Stimulated activated CD4-positive, alpha-beta T cell treated with anti-CD3 and anti-CD28 coated beads, Interleukin-2, amount 100 ng/mL, for 4 hours (primary cell): ENCODE measurements at places on chromosomes 16 and 17.

DNA sequence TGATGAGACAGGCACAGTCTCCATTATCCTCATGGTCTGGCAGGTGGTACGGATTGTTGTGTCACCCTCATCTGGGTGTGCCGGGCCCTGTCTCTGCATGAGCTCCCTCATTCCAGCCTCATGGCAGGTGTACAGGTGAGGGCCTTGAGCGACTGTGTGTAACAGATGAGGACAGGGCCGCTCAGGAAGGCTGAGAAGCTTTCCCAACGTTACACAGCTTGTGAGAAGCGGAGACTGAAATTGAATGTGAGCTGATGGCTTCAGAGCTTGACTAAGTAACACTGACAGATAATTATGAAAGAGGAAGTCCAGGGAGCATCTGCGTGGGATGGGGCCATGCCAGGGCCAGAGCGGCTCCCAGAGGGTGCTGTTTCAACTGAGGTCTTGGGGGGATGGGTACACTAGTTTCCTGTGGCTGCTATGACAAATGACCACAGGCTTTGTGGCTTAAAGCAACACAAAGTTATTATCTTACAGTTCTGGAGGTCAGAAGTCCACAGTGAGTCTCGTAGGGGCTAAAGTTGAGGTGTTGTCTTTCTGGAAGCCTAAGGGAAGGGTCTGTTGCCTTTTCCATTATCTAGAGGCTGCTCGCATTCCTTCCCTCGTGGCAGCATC lies 36.7 kb downstream of the CMIP start:
- no peak for DNase-seq

DNA sequence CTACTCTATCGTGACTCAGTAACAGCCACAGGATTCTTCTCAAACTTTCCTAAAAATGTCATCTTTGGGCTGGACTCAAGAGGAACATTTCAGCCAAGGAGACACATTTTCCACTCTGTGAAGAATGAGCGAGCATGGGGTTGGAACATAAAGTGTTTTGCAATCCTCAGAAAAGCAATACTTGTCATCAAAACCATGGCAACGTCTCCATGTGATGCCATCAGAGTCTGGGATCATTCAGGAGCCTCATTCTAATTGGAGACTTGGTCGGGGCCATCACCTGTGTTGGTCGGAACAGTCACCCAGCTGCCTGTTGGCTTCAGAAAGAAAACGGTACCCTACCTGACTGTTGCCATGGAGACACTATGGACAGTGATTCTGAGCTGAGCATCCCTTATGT lies 25.5 kb downstream of the MYOCD start:
- no peak for DNase-seq

- DNase-seq: no peak
Measured at GRCh38 chr17:19268611-19269010, 31.4 kb downstream of the EPN2 start.

DNA sequence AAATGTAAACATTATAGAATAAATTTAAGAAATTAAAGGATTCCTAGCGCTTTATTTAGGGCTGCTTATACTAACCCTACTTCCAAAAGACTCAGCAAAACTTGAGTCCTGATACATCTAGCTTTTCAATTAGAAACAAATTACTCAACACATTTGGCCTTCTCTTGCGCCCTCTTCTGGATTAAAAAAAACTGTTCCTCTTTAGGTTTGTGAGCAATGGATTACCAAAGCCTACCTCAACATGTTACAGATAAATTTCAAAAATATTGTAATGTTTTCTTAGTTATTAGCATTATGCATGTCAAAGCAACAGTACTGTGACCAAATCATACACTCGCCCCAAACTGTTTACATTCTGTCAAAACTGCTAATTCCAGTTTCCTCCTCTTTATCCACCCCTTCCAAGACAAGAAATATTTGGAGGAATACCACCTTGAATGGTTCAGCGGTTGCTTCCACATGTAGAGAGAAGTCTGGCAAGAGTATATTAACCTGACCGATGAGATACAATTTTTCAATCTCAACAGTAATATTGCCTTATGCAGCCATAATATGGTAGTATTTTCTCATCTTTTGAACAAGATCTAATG lies 2.7 kb downstream of the NUFIP2 start:
- DNase-seq: no peak

DNA sequence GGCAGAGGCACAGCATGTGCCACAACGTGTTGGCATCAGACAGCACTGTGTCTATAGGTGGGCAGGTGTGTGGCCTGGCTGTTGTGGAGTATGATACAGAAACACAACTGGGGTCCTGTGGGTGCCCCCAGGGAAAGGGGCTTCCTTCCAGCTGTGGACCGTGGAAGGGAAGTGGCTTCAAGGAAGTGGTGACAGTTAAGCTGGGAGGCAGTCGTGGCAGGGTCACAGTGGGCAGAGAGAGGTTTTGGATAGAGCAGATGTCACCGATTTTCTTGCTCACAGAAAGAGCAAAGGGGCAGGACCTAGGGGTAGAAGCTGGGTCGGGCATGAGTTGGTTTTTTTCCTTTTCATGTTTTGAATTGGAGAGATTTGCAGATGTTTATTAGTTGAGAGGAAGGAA lies 11.2 kb upstream of the ORAI3 start:
- DNase-seq: no peak

DNA sequence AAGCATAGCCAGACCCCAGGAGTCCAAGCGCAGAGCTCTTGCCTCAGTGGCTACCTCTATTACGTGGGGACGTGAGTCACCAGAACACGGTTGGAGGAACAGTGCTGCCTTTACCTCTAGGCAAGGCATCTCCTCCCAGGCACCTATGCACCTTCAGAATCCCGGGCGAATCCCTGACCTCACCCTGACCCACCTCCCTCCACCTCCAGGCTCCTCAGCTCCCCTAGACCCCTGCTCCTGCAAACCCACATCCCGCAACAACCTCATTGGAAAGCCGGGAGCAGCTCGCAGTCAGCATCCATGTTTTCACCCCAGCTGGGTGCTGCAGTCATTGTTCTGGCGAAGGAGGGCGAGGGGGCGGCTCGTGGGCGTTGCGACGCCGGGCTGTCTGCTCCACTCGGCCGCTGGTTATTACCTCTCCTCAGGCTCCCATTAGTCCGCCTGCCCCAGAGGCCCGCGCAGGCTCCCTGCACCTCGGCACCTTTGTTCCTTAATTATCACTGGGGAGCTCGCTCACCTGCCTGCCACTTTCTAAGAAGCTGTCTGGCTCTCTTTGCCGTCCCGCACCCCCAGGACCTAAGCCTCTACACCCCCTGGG lies 24.6 kb upstream of the DLX4 start:
- DNase-seq: no peak

- peak; percentile 13 for DNase-seq
Measured at GRCh38 chr16:70250748-70251628, 752 bp downstream of the EXOSC6 start.

DNA sequence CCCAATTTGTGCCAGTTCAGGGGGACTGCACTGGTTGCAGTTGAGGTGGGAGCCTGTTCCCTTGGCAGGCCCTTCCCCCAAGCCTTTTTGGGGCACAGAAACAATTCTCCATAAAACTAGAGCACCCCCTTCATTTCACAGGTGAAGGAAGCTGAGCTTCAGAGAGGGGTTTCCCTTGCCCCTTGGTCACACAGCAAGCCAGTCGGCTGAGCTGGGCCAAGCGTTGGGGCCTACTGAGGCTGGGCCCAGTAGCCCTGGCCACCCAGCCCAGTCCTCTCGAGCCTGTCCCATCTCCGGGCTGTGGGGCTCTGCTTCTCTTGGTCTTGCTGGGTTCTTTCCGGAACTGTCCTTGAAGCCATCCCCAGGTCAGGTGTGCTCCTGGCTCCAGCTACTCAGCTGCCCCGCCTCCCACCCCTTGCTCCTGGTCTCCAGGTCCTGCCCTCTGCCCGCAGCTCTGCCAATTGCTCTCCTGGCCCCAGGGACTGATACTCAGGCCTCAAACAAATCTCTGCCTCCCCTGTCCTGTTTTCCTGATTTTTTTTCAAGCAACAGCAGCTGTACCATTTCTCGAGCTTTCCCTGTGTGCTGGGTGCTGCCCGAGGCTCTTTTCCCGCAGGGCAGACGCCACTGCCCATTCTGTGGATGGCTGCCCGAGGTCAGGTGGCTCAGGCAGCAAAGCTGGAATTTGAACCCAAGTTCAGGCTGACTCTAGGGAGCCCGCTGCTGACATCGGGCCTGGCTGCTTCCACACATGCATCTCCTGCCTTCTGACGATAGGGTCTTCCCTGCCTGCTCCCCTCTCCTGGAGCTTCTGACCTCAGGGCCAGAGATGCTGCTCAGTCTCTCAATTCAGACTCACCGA lies 87.4 kb upstream of the NKD1 start:
- DNase-seq: no peak

DNA sequence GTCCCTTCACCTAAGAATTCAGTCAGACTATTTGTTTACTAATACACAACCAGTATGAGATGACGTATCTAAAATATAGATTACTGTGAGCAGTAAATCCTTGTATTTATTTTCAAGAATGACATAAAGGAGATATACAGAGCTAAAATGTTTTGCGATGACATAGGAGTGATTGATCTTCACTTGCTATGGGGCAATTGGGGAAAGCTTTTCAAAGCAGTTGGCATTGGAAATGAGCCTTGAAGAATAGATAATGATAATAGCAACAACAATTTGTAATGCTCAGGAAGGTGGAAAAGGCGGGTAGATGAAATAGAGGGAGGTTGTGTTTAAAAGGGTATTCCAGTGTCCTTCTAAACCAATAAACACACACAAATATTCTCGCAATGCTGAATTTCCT lies 623.7 kb downstream of the CDH8 start:
- no peak for DNase-seq

- no peak for DNase-seq
Measured at GRCh38 chr17:19986941-19987861, 9.6 kb upstream of the AKAP10 start.

DNA sequence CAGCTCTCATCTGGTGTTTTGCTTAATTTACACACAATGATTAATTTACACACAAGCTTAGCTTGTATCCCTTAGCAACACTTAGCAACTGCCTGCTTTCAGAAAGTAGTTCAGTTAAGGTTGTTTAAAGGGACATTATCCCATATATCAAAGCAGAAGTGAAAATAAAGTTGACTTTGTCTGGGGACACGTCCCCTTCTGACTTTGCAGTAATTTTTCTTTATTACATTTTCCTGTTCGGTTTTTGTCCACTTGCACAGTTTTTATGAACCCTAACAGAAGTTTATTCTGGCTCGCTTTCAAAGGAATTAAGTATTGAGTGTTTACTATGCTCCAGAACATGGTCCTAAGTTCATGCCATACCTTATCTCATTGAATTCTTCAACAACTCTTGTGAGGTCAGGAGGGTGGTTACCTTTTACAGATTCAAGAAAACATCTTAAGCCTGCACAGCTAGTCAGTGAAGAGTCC lies 41.5 kb downstream of the ARHGAP44 start:
- DNase-seq: no peak

- no peak for DNase-seq
Measured at GRCh38 chr16:66728804-66729203, 22.6 kb downstream of the DYNC1LI2 start.

DNA sequence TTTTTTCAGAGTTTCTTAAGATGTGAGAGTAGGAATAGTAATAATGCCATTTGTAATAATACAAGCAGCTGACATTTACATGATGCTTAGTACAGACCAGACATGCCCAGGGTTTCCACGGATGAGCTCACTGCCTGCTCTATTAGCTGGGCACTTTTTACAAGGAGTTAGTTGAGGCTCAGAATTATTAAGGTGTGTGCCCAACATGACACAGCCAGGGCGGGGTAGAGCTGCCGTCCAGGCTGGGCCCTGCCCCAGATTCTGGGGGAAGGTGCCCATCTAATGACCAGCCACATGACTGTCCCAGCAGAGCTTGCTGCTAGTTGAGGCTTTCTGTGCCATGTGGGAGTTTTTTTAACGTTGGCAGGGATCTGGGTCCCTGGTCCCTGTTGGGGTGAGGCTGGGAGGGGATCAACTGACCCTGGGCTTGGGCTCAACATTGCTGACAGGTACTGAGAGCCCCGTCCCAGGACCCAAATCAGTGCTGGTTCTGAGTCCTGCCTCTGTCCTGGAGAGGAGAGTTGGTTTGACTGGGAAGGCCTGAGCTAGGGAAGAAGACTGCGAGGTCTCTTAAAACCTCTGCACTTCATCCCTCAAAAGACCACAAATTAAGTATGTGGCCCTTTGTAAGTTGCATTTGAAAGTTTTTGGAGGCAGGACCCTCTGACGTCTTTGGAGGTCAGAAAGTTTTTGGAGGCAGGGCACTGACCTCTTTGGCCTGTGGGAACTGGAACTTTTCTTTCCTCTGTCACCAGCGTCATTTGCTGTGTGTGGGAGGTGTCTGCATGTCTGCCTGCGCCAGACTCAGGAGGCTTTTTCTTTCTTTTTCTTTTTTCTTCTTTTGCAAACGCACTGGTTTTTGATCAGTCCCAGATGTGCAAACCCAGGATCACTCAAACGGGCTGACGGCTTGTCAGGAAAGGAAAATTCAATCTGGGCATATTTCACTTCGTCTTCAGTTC lies 2.2 kb downstream of the CRISPLD2 start:
- no peak for DNase-seq

- no peak for DNase-seq
Measured at GRCh38 chr16:1154291-1154886, 1.5 kb downstream of the CACNA1H start.

DNA sequence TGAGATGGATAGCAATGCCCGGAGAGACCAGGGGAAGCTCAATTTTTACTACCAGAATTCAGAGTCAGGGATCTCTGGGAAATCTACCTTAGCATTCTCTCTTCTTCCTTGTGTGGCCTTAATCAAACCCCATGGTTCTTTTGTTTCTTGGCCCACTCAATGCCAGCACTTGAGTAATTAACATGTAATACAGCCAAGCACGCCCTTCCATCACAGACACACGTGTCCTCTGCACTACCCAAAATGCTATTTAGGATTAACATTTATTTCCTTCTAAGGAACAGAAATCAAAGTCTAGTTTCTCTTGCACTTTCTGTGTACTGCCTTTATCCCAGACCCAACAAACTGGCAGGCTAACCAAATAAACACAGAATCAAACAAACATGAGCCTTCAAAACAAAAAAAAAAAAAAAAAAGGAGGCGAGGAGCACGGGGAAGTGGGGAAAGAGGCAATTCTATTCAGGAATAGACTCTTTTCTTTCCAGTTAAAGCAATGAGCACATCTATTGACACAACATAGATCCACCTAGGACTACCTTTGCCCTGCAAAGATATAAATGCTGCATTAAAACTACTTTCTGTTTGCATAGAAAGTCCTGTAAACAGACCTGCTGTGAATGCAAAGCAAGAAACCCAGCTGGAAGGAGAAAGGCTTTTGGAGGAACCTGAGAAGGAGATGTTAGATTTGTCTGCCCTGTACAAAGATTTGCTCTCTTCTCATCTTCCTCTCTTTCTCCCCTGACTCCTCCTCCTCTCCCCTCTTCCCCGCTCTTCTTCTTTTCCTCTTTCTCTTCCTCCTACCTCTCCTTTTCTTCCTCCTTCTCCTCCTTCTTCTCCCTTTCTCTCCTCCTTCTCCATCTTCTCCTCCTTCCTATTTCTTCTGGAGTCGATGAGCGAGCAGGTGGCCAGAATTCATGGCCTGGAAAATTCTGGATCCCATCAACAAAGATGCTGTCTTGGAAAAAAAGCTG lies 294.4 kb downstream of the NPIPA8 start:
- no peak for DNase-seq

- DNase-seq: no peak
Measured at GRCh38 chr17:5272322-5272721, 9.8 kb upstream of the RABEP1 start.

- no peak for DNase-seq
Measured at GRCh38 chr17:44110011-44110686, 13.3 kb downstream of the HDAC5 start.
